ENCODE measurements at places on chromosomes 2 and 18.

- DNase-seq, result no peak
These were observed 19.7 kb upstream of the DCTN1 start for GRCh38 chr2:74399785-74400184.

GRCh38 chr2:11500702-11501303, 33.0 kb upstream of the GREB1 start:
- DNase-seq, result no peak

DNA sequence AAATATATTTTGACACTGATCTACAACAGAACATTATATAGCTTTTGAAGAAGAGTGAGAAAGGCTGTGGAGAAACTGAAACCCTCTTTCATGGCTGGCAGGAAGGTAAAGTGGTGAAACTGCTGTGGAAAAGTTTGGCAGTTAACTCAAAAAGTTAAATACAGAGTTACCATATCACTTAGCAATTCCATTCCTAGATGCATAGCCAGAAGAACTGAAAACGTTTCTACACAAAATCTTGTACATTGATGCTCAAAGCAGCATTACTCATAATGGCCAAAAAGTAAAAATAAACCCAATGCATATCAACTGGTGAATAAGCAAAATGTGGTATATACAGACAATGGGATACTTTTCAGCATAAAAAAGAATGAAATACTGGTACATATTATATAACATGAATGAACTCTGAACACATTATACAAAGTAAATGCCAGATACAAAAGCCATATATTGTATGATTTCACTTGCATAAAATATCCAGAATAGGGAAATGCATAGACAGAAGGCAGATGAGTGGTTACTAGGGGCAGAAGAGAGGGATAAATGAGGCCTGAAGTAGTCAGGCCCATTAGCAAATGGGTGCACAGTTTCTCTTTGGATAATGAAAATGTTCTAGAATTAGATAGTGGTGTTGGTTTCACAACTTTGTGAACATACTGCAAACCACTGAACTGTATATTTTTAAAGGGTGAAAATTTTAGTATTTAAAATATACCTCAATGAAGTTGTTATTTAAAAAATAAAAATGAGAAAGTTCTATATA, 114.3 kb downstream of the DYM start:
- DNase-seq, result no peak

DNA sequence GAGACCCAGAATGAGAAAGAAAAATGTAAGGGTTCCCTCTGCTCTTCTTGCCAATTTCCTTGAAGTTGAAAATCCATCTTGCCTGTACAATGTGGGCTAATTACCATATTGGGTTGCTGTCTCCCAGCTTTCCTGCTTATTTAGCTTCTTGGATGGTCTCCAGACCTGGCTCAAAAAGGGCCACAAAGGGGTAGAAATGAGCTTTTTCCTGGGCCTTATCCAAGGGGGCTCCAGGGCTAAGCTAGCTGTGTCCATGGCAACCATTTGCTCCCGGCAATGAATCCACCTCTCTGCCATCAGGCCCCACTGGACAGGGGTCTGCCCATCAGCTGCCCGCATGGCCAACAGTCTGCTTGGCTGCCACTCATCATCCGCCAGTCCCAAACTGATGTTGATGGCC, 85.0 kb downstream of the BOD1L2 start:
- no peak for DNase-seq

GRCh38 chr2:113672326-113672932, 45.4 kb downstream of the RABL2A start:
- DNase-seq, result no peak

- DNase-seq, result no peak
These were observed 22.2 kb upstream of the STK25 start for GRCh38 chr2:241530571-241530970.

DNA sequence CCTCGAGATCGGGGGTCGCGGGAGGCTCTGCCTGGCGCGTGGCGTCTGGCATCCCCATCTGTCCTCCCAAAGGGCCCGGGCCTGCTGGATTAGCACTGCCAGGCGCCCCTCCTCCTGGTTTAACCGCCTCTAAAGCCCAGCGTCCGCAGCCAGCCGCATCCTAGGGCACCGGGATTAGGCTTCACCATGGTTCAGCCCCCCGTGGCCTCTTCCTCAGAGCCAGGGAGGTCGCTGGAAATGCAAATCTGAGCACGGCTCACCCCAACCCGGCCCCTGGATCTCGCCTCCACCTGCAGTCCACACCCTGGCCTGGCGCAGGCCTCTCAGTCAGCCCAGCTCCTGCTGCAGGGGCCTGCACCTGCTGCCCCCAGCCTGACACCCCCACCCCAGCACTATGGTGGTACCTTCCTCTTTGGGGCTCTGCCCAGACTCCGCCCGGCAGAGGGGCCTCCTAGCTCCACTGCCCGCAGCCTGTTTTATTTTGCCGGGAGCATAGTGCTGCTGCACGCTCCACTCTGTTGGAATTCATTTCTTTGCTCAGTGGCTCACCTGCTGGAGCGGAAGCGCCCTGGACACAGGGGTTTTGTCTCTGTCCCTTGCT, 13.2 kb downstream of the PRELID3A start:
- no peak for DNase-seq

GRCh38 chr2:236949089-236949905, 136.4 kb upstream of the COPS8 start:
- DNase-seq, result no peak

- peak; percentile 49 for DNase-seq
These were observed 139.3 kb downstream of the KLHL29 start for GRCh38 chr2:23524261-23524706.

DNA sequence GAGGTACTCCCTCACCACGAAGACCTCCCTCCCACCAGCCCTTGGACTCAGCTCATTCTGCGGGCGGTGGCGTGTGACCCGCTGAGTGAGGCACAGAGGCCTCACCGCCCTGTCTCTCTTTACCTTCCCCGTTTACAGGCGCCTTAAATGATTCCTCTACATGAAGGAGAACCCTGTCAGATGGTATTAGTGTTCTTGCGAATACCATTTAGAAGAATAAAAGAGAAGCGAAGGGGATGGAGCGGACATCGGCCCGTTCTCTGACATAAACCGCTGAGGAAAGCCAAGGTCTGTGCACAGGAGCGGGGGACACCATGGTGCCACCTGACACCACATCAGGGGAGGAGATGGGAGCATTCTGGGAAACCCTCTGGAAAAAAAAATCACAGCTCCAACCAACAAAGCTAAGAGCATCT, 179.8 kb downstream of the HDAC4 start:
- no peak for DNase-seq

- no peak for DNase-seq
These were observed 65.3 kb upstream of the WIPF1 start for GRCh38 chr2:174662859-174663258.

DNA sequence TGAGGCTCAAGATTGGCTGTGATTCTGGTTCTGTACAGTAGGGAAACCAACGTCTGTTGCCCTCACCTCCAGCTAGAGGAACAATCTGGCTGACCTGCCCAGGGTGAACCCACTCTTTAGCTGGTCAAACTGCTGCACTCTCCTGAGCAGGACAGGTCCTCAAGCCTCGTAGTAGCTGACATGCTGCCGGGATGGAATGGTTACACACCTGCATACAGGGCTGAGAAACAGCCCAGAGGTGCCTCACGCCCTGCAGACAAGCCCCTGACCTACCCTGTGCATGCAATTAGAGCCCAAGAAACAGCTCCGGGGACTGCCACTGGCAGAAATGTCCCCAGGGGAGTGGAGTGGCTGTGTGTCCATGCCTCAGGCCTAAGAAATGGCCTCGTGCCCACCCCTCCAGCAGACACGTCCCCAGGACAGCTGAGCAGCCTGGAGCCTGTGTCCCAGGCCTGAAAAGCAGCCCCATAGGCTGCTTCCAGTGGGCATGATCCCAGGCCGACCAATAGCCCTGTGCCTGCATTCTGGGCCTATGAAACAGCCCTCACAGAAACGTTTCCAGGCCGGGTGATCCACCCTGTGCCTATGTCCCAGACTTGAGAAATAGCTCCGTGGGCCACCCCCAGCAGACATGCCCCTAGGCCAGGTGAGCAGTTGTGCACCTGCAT, 25.4 kb downstream of the BOLL start:
- DNase-seq, result no peak

- DNase-seq, result no peak
These were observed 14.9 kb downstream of the AOX1 start for GRCh38 chr2:200600549-200601225.

DNA sequence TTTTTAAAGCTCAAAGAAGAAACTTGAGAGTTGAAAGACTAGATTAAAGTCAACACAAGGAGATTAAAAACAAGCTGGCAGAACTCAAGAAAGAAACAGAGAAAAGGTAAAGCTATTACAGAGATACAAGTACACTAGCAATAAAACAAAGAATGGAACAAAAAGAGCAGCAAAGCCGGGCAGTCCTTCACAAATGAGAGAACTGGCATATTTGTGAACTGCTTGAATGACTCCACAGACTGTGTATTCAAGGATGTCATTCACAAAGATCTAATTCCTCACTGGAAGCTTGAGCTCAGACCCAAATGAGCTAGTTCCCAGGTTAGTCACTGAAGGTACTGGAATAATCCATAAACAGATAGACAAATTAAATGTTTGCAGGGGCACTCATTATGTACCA, 318.0 kb downstream of the MYCN start:
- no peak for DNase-seq

DNA sequence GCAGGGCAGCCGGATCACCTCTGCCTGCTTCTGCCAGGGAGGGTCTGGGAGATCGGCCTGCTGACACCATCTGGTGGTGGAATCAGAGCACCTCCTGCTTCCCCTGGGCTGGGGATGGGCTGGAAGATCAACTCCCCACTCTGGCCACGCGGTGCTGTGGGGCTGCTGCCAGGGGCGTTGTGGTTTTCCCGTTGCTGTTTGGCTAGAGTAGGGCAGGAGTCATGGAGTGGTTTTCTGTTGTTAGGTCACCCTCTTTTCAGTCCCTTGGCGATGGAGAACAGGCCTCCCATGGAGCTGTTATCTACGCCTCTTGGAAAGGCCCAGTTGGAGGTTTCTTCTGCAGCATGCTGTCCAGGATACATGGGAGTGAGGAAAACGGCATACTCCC, 15.2 kb downstream of the BCL2L11 start:
- DNase-seq, result no peak
